Activated CD8-positive, alpha-beta memory T cell treated with anti-CD3 and anti-CD28 coated beads for 1 hour (primary cell): ENCODE measurements at places on chromosomes 7 and 10.

DNA sequence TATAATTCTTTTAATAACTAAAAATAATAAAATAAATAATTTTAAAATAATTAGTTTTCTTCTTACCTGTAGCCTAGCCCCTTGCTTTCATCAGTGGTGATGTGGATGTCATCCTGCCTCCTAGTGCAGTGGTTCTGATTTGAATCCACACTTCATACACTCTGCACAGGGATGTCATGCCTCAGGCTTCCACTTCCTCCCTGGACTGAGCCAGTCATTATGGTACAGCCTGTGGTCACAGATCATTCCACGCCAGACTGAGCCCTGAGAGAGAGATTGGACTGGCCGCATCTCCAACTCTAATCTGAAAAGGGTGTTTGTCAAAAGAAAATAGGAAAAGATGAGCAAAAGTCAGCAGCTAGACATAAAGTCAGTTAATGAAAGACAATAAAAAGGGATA is 436.2 kb upstream of the IGFBP3 start:
- DNase-seq: no peak

GRCh38 chr7:108408296-108408991 is 47.8 kb downstream of the NRCAM start:
- no peak for DNase-seq

DNA sequence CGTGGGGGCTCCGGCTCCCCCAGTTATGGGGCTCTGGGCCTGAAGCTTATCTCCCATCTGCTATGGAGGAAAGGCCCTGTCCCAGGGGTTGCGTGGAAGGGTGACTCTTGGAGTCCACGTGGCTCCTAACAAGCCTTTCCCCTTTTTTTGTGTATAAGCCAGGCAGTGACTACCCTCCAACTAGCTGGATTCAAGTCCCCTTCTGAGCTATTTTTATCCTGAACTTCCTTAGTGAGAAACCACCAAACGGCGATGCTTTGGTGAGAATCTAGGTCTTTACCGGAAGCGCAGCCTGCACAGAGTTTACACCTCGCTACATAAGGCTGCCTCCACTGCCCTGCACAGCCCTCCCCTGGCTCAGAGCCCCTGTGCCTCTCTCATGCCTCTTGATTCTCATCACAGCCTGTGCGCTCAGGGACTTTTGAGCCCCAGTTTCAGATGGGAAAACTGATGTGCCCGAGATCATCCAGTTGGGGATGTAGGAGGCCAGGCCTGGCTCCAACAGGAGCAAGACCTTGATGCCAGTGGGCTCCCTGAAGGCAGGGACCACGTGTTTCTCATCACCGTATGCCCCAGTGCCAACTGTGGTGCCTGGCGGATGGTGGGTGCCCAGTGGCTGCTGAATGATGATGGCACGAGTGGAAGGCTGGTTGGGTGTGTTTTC is 102.3 kb upstream of the PPIF start:
- no peak for DNase-seq

DNA sequence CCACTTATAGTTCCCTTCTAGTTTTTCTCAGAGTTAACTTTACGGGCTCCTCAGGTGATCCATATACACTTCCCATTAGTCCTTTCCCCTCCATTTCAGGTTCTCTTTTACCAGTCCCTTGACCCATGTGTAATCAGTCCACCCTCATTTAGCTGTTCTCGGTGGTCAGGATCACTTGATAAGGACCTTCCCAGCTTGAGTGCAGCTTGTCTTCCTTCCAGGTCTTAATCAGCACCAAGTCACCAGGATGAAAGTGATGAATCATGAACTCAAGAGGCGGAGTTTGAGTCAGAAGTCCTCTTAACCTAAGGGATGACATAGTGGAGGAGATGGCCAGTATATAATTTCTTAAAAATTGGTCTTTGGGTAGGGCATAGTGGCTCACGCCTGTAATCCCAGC is 63.1 kb upstream of the CNTNAP2 start:
- no peak for DNase-seq

DNA sequence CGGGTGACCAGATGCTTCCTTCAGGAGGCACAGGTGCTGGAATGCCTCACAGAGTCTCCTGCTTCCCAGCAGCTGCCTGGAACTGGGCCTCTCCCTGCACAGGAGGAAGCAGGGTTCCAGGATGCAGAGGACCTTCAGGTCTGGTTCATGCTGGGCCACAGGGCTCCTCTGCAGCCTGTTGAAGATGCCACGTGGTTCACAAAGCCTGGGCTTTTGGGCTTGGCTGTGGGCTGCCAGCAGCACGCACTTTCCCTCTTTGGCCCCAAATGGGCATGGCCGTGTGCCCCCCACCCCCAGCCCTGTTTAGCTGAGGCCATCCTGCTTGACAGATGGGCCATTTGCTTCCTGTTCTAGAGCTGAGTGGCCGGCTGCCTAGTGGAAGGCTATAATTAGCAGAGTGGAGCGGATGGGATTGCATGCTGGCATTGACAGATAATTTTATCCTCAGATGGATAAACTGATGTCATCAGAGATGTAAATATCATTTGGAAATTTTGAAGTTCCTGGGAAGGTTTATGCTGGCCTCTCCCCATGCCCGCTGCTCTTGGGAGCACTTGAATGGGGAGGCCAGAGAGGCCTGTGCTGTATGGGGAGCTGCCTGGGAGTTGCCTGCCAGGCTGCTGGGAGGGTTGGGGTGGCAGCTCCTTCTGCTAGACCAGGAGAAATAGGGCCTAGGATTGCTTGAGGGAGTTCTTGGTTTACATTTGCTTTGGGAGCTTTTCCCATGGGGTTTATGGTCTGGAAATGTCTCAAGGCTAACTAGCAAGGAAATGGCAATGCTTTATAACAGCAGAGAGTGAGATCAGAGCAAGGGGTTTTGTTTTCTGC is 28.2 kb downstream of the TSPAN15 start:
- DNase-seq: no peak
